ENCODE measurements at places on chromosomes 11 and 22. TPM values are rescaled to one million over a fixed set of nuclear protein-coding genes. Genes with fewer than 3 reads are reported as not detected.

Gene ANKK1
- 0.19 TPM for total RNA-seq

GRCh38 chr11:84923489-84923888 is 703.7 kb downstream of the DLG2 start:
- no peaks in the 10 kb centered on the region for H3K4me1 ChIP-seq
- H3K27me3 ChIP-seq = no peaks in the 10 kb centered on the region
- DNase-seq = no peak
- no peak overlapping the region for H3K27ac ChIP-seq
- no peak overlapping the region for H3K4me3 ChIP-seq
- no peaks in the 10 kb centered on the region for H3K36me3 ChIP-seq

GRCh38 chr11:7982582-7983119 is 4.5 kb upstream of the EIF3F start:
- no peaks in the 10 kb centered on the region for H3K27me3 ChIP-seq
- no peak overlapping the region for H3K27ac ChIP-seq
- DNase-seq = no peak
- no peak overlapping the region for H3K4me3 ChIP-seq
- peaks cover 14% of the 10 kb centered on the region for H3K4me1 ChIP-seq

DNA sequence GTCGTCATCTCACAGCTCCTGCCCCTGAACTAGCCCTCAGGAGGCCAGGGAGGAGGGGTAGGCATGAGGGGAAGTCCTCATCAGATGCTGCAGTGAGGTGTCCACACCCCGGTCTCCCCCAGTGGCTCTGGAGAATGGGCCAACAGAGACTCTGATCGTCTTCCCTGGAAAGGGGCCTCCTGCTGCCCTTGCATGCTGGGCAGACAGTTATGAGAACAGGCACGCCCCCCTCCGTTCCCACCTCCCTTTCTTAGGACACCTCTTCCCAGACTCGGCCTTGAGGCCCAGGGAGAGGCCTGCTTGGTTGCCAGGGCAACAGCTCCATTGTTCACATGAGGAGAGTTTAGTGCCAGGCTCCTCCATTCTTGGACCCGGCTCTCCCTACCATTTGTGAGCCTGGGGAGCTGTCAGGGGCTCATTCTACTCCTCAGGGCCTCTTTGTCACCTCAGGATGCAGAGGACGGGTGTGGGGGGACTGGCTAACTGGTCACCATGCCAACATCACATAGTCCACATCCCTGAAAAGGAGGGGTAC is 157.7 kb downstream of the TTC17 start:
- H3K4me1 ChIP-seq = no peaks in the 10 kb centered on the region
- no peak for DNase-seq
- no peaks in the 10 kb centered on the region for H3K36me3 ChIP-seq
- no peak overlapping the region for H3K27ac ChIP-seq

Gene HDHD5
- total RNA-seq = 29.6 TPM

DNA sequence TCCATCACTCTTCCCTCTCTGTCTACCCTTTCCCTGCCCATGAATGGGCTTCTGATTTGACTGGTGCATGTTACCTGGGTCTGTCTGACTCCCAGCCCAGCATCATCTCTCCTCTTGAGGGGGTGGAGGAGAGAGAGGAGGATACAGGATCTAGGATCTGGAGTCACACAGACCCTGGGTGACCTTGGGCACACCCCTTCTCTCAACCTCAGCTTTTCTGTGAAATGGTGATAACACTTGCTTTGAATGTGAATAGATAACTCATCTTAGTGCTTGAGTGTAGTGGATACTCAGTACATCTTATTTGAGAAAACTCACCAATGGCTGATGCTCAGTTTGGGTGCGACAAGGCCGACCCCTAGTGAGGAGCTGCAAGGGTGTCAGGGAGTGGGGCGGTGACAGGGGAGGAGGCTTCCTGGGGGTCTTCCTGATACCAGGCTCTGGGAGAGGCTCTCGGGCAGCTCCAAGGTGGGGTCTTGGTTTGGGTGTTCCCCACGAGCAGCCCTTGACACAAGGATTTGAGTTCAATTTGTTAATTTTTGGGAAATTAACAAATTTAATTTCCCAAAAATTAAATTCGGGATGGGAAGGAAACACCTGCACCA is 9.0 kb downstream of the INCENP start:
- peaks cover 22% of the 10 kb centered on the region for H3K4me1 ChIP-seq
- H3K36me3 ChIP-seq = no peaks in the 10 kb centered on the region
- peak; percentile 50 for DNase-seq

DNA sequence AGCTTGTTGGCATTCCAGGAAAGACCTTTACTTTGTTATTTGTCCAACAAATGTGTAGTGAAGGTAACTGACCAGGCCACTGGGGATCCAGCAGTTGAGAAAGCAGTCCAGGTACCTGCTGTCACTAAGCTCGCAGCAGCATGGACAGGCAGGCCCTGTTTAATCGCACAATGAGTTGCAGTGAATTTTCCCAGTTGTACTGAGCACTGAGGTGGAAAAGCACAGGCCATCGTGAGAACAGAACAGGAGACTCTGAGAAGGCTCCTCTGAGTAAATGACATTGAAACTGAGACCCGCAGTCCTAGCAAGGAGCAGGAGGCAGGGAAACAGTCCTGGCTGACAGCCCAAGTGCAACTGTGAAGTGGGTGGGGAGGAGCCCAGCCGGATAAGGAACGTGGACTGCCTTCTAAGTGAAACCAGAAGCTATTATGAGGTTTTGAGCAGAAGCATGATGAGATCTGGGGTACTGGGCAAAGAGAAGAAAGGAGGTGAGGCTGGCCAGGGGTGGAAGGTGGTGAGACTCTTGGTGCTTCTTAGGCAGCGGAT is 39.8 kb upstream of the CDON start:
- H3K4me1 ChIP-seq = no peaks in the 10 kb centered on the region
- no peak overlapping the region for H3K27ac ChIP-seq
- H3K27me3 ChIP-seq = peaks cover 13% of the 10 kb centered on the region
- no peak overlapping the region for H3K4me3 ChIP-seq

- peak overlapping the region; percentile 37 for H3K27ac ChIP-seq
- peaks cover 13% of the 10 kb centered on the region for H3K4me1 ChIP-seq
- H3K27me3 ChIP-seq = no peaks in the 10 kb centered on the region
- H3K4me3 ChIP-seq = peak overlapping the region; percentile 66
- no peaks in the 10 kb centered on the region for H3K36me3 ChIP-seq
- peak; percentile 55 for DNase-seq
These were observed 2.1 kb downstream of the TPCN2 start for GRCh38 chr11:69050592-69051380.

GRCh38 chr11:77879218-77879617 is 58.3 kb downstream of the AAMDC start:
- H3K36me3 ChIP-seq = peaks cover 9% of the 10 kb centered on the region
- no peak for DNase-seq
- no peak overlapping the region for H3K4me3 ChIP-seq
- H3K27ac ChIP-seq = no peak overlapping the region

Gene HPX
- 0.92 TPM for total RNA-seq

DNA sequence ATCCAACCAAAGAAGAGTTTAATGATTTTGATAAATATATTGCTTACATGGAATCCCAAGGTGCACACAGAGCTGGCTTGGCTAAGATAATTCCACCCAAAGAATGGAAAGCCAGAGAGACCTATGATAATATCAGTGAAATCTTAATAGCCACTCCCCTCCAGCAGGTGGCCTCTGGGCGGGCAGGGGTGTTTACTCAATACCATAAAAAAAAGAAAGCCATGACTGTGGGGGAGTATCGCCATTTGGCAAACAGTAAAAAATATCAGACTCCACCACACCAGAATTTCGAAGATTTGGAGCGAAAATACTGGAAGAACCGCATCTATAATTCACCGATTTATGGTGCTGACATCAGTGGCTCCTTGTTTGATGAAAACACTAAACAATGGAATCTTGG is 23.9 kb downstream of the KDM4D start:
- H3K4me1 ChIP-seq = no peaks in the 10 kb centered on the region
- H3K27me3 ChIP-seq = peaks cover 4% of the 10 kb centered on the region
- no peaks in the 10 kb centered on the region for H3K36me3 ChIP-seq
- H3K4me3 ChIP-seq = no peak overlapping the region

GRCh38 chr11:116070520-116070919 is 566.3 kb upstream of the CADM1 start:
- peaks cover 10% of the 10 kb centered on the region for H3K4me1 ChIP-seq
- H3K27me3 ChIP-seq = peaks cover 8% of the 10 kb centered on the region
- no peak overlapping the region for H3K4me3 ChIP-seq
- no peak overlapping the region for H3K27ac ChIP-seq

Measured in natural killer cell treated with Interleukin-12 subunit alpha and Interleukin-12 subunit beta and Interleukin-15 and Interleukin-18, amount 100 ng/mL, for 72 hours (primary cell).